ENCODE measurements at places on chromosomes 1 and 21.

DNA sequence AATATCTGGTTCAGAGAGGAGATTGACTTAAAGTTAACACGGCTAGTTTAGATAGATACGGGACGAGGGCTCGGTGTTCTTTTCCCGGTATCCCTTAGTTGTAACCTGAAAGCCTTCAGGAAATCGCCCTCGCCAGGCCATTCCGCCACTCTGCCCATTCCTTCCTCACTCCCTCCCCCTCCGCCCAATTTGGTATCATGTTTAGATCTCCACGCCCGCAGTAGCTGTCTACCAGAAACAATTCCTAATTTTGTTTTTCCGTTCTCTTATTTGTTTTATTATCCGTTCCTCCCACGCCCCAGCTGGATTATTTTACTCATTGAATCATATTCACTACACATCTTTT is 685 bp upstream of the VAMP4 start:
- DNase-seq: no peak

GRCh38 chr1:29210278-29211085 is 20.3 kb downstream of the MECR start:
- DNase-seq: peak; percentile 29

- no peak for DNase-seq
These were observed 230.0 kb upstream of the B3GALT2 start for GRCh38 chr1:193416226-193417024.

GRCh38 chr1:92879316-92879968 is 47.6 kb downstream of the RPL5 start:
- DNase-seq: no peak

DNA sequence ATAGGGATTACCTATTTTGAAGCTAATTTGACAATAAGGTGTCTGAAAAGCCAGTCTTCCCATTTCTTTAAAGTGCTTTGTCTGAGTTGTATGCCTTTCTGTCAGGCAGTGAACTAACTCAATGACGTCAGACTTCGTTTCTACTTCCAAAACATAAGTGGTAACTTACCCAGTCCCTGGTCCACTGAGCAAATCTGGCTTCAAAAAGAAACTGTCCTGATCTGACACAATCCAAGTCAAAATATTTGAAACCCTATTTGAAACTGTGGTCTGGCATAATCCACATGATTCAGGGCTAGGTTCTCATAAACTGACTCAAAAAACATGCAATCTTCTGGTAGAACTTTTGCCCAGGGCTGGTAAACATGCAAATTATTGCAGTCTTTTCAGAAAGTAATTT is 34.0 kb downstream of the DIRAS3 start:
- DNase-seq: no peak

DNA sequence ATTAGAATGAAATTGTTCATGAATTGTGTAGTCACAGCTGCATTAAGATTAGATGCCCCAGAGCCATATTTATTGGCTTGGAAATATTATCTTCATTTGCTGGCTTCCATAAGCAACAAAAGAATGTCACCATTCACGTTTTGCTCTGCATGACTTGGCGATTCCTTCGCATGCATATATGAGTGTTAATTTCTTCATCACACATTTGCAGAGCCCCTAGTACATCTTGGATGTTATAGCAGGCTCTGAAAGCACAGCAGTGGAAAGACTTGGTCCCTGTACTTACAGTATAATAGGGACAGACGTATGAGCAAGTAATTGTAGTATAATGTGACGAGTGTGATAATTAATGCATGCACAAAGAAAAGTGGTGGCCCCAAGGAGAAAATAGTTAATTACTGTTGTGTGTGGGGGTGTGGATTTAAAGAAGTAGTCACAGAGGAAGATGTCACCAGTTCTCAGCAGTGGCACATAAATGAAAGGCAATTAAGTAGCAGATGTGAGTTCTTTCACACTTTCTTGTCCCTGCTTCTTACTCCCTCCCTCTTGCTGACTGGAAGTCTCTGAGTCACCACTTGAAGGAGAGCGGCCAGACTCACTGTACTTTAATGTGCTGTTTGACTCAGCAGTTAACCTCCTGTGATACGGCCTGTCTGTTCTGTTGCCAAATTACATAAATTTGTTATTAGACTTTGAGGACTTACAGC is 21.0 kb downstream of the S100A10 start:
- DNase-seq: peak; percentile 54

- no peak for DNase-seq
These were observed 1.5 kb downstream of the S100A8 start for GRCh38 chr1:153389401-153389800.

DNA sequence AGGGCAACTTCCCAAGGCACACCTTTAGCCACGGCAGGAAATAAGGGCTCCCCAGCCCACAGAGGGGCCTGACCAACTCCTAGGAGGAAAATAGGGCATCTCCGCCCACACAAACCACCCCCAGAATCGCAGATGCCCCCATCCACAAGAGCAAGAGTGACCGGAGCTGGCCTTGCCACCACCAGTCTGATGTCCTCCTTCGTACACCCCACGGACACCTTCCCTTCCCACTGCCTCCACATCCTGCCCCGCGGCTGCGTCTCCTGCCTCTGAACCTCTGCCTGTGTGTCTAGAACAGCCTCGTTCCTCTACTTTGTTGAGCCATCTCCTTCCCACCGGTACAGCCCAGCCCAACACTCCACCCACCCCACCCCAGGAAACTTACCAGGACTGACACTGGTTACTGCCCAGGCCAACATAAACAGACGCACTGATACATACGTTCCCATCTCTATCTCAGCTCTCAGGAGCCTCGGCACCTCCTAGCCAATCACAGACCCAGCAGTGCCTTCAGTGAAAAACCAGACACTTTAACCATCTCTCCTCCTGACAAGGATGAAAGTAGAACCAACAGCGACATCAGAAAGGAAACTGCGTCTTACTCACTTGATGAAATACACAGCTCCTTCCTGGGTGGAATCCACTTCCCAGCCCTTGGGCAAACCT is 7.6 kb upstream of the PLEKHA6 start:
- DNase-seq: no peak

GRCh38 chr1:17672226-17672625 is 82.9 kb upstream of the ACTL8 start:
- DNase-seq: no peak

Data from inflammatory macrophage treated with lipopolysaccharide for 1 hour (primary cell).